Activated T-cell treated with anti-CD3 and anti-CD28 coated beads, Interleukin-2, amount 50 U/mL, for 48 hours (primary cell): ENCODE measurements at places on chromosomes 7 and 10.

DNA sequence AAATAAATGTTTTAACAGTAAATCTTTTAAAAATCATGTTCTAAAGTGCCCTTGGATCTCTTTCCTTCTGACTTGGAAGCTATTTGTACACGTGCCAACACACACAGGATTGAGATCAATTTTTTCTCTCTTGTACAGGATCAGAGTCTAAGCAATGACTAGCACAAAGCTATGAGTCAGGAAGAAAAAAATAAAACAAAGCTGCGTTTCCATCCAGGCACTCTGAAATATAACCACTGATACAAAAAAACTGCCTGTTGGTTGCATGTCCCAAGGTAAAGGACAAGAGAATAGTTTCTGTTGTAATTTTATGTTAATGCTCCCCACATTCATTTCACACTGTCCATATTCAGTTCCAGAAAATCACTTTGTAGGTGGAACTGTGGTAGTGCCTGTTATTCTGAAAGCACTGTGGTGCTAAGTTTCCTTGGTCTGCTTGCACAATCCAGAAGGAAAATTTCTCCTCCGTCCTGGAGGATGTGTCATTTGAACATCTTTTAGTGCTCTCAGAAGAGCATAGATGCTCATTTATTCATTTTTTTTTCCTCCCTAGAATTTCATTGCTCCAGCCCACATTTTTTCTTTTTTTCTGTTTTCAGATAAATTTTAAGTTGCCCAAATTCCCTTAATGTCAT is 113.4 kb downstream of the PLXDC2 start:
- DNase-seq = no peak

GRCh38 chr10:82922046-82922445 is 1047.1 kb downstream of the NRG3 start:
- no peak for DNase-seq

DNA sequence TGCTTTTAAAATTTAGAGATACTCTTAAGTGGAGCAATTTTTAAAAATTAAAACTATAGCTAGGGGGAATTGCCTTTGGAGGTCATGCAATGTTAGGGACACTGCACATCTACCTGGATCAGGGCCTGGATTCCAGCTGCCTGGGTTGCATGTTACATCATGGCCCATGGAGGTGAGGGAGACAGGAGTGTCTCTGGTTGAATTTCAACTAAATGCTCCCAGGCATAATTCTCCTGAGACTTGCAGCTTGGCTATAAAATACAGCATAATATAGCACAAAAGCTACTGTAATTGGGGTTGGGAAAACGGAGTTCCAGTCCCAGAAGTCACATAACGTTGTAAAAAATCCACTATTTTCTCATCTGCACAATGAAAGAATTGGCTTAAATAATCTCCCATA is 782.5 kb downstream of the LRMDA start:
- DNase-seq = no peak

DNA sequence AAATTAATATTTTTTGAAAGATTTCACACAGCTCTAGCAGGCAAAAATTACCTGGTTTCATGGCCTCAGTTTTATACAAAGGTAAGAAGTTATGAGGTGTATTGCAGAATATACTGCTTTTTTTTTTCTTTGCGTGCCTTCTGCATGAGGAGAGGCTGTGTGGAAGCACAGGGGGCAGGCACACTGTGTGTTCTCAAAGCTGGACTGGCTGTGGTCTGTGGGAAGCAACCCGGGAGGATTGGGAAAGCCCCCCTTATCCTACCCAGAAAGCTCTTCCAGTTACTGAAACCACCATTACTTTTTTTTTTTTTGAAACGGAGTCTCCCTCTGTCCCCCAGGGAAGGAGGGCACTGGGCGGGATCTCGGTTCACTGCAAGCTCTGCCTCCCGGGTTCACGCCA is 25.0 kb downstream of the ADARB2 start:
- DNase-seq = no peak

GRCh38 chr7:120547605-120548004 is 274.6 kb downstream of the KCND2 start:
- DNase-seq = no peak

DNA sequence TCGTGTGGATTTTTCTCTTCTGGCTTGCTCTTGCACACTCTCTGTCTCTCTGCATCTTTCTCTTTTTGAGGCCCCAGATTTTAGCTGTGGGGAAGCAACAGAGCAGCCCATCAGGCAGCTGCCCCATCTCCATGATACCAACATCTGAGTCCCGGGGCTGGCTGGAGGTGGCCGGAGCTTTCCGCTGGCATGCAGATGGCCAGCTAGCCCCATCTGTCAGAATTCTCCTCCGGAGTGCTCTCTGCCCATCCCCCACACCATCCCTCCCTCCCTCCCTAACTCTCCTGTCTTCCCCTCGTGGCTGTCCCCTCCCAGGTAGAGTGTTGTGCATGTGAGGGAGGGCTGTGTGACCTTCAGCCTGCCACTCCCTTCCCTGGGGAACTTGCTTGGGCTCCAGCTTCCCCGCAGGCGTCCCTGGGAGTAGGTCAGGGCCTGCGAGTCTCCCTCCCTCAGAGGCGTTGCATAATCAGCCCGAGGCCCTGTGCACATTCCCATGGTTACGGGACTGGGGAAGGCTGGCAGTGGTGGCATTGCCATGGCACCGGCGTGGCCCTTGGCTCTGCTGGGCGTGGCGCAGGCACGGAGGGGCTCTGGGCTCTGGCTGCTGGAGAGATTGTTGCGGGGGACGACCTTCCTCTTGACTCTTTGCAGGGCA is 24.7 kb downstream of the GHRHR start:
- no peak for DNase-seq

GRCh38 chr7:11923376-11923930 is 91.5 kb upstream of the THSD7A start:
- no peak for DNase-seq

DNA sequence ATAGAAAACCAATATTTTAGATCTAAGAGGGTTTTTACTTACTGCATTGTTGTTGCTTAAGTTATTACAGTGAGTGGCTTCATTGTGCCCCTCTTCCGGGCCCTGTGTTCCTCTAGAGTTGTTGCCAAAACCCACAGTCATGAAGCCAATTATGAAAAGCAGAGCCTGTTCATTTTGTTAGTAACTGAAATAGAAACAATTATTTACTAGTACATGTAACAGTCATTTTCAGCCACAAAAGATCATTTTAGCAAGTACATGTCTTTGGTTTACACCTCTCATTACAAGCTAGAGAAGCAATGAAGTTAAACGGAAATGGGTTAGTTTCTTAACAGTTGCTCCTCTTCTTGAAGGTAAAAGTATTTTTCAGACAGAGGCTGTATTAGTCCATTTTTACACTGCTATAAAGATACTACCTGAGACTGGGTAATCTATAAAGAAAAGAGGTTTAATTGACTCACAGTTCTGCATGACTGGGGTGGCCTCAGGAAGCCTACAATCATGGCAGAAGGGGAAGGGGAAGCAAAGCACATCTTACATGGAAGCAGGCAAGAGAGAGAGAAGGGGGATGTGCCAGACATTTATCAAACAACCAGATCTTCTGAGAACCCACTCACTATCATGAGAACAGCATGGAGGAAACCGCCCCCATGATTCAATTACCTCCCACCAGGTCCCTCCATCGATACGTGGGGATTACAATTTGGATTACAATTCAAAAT is 380.5 kb downstream of the SFMBT2 start:
- DNase-seq = no peak

DNA sequence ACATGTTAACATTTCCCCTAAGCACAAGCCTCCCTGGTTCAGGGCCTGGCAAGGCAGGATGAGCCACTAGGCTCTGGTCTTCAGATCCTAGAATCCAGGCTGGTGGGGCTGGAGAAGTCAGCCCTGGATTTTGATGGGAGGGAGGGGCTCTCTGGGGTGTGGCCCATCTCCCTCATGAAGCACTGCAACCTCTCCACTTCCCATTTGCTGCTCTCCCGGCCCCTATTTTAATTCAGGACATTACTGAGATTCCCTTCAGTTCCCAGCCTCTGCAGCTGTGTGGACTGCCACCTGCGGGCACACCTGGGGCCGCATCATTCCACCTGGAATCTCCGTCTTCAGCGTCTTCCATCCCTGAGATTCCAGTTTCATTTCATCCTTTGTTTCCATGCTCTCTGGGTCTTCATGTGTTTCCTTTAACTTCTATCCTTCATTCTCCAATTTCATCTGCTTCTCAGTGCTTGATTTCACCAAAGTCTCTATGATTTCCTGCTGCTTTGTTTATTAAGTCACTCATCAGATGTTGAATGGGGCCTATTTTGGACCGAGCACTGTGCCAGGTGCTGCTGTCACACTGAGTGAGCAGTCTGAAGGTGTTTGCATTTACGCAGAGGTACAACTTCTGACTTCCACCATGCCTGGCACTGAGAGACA is 253.6 kb downstream of the WDR37 start:
- no peak for DNase-seq

GRCh38 chr10:52744057-52744805 is 28.4 kb downstream of the MBL2 start:
- no peak for DNase-seq

DNA sequence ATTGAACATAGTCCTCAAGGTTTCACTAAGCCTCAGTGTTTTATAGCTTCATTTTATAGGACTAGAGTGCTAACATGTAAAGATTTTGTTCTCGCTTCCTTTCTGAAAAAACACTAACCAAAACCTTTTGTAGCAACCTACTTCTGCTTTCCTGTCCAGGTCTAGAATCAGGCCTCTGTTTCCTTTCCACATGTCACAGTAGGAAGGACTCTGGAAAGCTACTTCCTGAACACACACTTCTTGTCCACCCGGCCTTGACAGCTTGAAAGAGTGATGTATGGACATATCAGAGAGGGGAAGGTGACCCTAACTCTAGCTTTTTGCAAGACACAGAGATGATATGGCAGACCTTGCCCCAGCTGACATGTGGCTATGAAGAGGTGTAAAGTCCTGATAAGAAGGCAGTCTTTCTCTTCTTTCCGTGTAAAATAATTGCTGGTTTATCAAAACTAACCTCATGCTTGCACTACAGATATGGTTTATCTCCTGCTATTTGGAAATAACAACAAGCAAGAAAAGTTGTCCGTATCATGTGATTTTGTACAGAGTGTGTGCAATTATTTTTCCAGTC is 175.4 kb downstream of the SKAP2 start:
- DNase-seq = no peak

DNA sequence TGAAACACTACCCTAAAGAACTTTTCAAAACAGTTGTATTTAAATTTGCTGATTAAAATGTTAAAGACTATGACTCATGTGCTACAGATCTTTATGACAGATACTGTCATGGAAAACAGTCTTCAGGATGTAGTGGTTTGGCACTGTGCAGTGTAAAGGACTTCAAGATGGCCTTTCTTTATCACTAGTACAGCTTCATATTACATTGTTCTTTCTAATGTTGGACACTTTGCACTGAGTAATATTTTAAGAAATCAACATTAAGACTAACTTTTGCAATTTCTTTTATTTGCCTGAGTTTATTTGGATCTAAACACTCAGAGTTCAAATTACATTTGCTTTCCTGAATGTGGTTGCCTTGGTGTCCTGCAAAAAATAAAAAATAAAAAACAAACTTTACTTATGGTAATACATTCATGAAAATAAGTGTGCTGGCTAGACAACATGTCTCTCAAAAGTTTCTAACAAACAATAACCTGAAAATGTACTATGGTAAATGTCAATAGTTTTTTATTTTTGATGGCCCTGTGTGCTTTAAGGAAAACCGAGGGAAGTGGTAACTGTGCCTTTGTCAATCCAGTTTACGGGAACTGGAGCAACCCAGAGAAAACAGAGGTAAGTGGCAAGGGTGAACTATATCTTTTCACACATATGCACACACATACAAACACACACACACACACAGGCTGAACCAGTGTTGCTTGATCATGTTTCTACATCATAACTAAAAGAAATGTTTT is 85.9 kb upstream of the PLXDC2 start:
- no peak for DNase-seq

DNA sequence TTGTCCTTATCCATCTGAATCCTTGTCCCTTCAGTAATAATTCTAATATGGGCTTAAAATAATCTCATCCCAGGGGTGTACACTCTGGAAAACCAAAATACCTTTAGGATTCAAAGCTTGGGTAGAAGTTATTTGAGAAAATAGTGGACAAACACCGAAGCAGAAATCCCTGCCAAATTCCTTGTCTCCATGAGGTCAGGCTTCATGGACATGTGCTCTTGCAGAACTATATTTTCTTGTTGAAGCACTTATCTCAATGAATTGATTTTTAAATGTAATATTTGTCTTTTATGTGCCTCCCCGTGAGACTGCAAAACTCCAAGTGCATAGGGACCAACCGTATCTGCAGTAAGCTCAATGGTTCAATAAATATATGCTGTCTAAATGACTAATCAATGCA is 1153.3 kb upstream of the AUTS2 start:
- DNase-seq = no peak
